ENCODE measurements at places on chromosomes 1 and 21.

- DNase-seq: no peak
Observed at GRCh38 chr1:236942431-236942830, 61.8 kb downstream of the MT1HL1 start.

DNA sequence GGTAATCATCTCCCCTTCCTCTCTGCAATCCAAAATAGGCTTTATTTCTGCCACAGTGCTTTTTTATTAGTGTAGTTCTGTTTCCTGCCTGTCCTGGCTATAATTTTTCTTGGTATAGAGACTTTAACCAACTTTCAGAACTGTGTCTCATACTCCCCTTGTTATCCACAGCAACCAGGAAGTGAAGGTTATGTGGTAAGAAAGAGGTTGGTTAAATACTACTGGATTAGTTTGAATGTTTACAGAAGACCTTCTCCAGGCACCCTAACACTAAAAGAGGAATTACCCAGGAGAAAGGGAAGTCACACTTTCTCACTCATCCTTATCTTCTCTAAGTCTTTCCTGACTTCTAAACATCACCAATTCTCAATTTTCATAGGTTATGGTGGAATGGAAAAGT is 17.8 kb upstream of the TNFSF4 start:
- no peak for DNase-seq

DNA sequence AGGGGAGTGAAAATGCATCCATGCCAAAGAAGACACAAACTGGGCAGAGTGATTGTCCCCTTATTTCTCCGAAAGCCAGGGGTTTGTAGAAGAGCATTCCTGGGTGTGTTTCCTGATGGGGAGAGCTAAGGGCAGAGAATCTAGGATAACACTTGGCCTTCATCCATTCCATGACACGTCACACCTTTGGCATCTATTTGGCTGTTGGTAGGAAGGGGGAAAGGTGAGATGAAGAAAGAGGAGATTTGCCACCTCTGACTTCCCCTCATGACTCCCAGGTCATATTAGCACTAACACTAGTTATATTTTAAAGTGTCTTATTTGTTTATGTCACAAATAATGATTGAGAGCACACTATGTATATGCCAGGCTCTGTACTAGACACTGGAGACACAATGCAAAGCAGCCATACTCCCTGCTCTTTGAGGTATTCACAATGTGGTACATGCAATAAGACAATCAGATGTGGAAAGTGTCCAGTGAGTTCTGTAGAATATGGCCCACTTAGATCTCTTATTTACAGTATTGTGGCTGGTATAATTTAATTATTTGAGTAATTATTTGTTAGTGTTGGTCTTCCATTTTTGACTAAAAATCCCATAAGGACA is 54.5 kb upstream of the GADD45A start:
- DNase-seq: no peak

DNA sequence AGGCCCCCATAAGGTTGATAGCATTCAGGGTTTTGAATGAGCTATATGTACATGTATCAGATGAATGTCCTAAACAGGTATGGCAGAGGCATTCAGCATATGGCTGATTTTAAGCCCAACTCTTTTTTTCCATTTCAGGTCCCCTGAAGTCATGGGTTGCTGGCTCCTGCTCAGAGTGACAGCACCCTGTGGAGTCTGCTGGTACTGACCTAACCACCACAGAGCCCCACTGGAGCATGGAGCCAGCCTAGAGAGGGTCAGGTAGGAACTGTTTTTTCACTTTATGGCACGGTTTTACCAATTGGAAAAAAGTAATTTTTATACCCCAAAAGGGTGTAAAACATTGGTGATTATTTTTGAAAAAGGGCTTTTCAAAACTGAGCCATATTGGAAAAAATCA is 82.5 kb upstream of the MPC2 start:
- DNase-seq: no peak

DNA sequence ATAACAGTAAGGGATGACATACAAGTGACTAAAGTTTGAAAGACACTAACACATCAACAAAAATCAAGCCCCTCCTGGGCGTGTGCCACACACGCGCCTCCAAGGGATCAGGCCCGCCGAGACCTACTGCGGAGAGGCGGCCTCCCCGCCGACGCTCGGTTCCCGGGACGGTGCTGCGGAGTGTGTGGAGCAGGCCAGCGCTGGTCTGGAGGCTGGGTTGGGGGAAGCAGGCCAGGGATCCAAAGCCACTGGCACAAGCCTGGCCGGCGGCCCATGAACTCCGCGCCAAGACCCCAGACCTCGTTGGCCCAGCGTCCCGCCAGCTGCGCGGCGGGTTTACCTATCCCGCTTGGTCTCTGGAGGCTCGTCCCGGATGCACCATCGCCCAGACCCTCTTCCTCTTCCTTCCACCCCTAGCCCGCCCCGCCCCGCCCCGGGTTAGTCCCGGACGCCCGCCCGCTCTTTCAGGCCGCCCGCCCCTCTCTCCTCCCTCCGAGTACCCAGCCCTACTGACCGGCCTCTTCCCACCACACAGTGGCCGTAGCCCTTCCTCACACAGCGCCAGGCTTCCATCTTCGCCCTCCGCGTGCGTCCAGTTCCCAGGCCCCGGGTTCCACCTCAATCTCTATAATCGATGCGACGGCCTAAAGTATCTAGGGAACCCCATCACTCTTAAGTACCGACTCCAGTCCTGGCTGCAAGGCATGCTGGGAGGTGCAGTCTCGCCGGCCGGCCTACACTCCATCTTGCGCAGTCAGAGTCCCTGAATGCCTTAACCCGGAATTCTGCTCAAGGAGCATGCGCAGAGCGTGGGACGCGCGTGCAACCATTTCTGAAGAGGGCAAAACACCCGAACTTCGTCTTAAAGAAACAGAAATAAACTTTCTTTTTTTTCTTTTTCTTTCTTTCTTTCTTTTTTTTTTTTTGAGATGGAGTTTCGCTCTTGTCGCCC is at the start of gene ANGEL2:
Gene ANGEL2 (minus strand): TSS at position 769 of the 952 bp plus-strand sequence. CDS start 196 bp downstream, at position 573.
- DNase-seq: peak; percentile 97

- DNase-seq: no peak
Observed at GRCh38 chr21:41666641-41667081, 100.2 kb downstream of the RIPK4 start.

DNA sequence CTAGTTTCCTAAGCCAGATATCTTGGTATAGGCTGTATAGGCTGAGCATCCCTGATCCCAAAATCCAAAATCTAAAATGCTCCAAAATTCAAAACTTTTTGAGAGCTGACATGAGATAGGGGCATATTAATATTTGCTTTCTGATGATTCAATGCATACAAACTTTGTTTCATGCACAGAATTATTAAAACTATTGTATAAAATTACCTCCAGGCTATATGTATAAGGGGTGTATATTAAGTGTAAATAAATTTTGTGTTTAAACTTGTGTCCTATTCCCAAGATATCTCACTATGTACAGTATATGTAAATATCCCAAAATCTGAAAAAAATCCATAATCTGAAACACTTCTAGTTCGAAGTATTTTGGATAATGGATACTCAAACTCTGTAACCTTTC is 2.6 kb downstream of the WDR64 start:
- no peak for DNase-seq

DNA sequence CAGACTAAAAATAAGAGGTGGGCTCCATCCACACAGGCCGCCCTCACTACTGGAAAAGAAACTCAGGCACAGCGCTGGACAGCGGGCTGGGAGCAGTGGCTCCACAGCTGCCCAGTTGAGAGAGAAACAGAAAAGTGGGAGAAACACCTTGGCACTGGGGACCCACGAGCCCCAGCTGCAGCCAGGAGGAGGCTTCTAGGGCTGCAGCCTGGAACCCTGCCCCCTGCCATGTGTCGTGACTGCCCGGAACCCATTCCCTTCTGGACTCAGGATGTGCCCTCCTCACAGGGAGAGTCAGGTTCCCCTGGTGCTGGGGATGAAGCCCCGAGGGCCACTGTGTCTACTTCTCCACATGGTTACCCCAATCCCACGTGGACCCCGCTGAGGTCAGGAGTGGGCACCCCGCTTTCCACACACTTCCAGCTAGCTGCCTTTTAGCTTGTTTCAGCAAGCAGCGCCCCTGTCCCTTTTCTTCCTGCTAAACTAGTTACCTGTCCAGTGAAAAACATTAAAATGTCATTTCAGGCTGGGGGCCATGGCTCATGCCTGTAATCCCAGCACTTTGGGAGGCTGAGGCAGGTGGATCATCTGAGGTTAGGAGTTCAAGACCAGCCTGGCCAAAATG is 35.9 kb downstream of the PARP1 start:
- no peak for DNase-seq

GRCh38 chr1:234836045-234836681 is 226.2 kb upstream of the IRF2BP2 start:
- DNase-seq: no peak

- DNase-seq: no peak
Observed at GRCh38 chr1:1620433-1621139, 5.3 kb downstream of the MIB2 start.

- peak; percentile 17 for DNase-seq
Observed at GRCh38 chr1:209241487-209241886, 342.0 kb upstream of the CAMK1G start.

DNA sequence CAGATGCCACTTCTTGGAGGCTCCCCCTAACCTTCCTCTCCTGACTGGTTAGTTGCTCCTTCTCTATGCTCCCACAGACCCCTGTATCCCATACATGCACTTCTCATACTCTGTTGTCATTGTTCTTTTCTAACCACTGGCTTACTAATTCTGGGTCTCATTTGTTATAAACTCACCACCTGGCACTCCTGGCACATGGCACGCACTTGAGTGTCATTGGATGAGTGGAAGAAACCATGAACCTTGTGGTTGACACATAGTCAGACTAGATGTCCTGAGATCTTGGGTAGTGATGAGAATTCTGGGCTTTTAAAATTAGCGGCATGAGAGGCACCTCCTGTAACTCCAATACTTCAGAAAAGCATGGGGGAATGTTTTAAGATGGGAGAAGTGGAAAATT is 49.3 kb downstream of the TRIM62 start:
- no peak for DNase-seq

- no peak for DNase-seq
Observed at GRCh38 chr1:69673321-69673720, 105.6 kb downstream of the LRRC7 start.

- no peak for DNase-seq
Observed at GRCh38 chr1:22572818-22573217, 9.5 kb downstream of the EPHA8 start.

DNA sequence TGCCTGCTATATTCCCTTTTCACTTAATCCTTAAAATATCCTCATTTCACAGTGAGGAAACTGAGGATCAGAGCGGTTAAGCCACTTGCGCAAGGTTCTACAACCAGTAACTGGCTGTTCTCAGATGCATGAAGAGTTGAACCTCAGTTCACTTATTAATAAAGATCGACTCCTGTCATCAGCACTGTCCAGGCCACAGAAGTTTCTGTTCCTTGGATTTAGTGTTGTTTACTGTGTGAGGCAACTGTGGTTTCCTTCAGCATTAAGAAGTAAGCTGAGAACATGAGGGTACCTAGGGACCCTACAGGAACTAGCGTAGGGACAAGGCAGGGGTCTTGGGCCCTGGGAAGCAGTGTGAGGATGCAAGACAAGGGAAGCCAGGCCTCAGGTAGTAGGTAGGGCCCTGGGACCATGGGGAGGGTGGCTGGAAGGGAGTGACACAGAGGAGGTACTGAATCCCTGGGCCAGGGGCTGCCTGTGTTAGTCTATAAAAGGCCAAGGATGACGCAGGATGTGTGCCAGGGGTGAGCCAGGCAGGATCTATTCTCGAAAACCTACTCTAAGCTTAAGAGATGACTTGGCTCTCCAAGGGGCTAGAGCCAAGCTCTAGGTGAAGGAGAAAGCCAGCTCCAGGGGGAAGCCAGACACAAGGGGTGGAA is 181.2 kb upstream of the CSF3R start:
- DNase-seq: no peak

- DNase-seq: no peak
Observed at GRCh38 chr1:193537266-193538002, 351.0 kb upstream of the B3GALT2 start.

DNA sequence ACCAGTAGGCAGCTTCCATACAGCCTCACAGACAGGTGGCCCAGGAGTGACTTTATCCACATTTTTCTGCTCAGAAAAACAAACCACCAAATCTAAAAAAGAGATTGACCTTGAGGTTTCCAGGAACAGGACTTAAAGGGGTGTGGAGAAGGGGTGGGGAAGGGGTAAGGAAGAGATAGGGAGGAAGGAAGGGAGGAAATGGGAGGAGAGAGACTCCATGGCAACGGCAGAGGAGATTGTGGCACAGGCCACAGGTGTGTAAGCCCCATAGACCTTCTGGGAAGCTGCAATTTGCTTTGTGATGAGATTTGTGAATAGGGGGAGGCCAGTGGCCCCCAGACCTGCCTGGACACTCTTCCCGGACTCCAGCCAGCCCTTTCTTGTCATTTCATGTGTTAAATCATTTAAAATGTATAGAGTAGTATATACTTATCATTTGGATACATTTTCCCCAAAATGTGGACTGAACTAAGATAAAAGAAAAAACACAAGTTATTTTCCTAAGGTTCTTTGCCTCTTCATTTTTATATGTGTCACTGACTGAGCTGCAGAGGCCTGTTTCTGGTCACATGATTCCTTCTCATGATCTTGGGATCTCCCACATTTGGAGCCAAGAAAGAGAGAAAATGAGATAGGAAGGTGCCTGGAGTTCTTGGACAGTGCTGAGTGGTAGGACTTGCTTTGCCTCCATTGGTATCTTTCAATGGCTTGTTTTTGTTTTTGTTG is 55.5 kb downstream of the CLIC6 start:
- no peak for DNase-seq

GRCh38 chr1:68231627-68232288 is 565 bp downstream of the WLS start:
- peak; percentile 80 for DNase-seq

GRCh38 chr1:78329475-78329874 is 161.3 kb upstream of the PTGFR start:
- DNase-seq: no peak

- peak; percentile 96 for DNase-seq
Observed at GRCh38 chr1:219324629-219325367, 151.1 kb downstream of the LYPLAL1 start.

DNA sequence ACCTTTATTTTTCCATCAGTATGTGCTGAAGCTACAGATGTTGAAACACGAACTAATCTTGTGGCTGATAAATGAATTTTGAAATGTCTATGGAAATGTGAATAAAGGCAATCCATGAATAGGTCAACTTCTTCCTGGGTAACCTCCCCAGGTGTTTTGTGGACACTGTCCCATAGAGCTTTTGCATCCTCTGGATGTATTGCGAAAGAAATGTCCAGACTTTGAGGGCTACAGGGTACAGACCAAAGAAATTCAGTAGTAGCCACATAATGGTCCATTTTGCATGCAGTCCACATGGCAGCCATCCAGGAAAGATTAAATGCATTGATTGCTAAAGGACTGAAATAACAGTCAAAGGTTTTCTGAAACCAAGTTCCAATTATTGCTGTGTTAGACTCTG is 21.5 kb upstream of the DARS2 start:
- no peak for DNase-seq

Measured in fibroblast of mammary gland (primary cell).